ENCODE measurements at places on chromosomes 3 and 15.

GRCh38 chr15:42364529-42364928 lies 5.2 kb downstream of the CAPN3 start:
- DNase-seq: no peak

GRCh38 chr3:114928989-114929640 lies 218.0 kb downstream of the ZBTB20 start:
- no peak for DNase-seq

- DNase-seq: no peak
Measured at GRCh38 chr3:114406922-114407321, 113.1 kb downstream of the TIGIT start.

DNA sequence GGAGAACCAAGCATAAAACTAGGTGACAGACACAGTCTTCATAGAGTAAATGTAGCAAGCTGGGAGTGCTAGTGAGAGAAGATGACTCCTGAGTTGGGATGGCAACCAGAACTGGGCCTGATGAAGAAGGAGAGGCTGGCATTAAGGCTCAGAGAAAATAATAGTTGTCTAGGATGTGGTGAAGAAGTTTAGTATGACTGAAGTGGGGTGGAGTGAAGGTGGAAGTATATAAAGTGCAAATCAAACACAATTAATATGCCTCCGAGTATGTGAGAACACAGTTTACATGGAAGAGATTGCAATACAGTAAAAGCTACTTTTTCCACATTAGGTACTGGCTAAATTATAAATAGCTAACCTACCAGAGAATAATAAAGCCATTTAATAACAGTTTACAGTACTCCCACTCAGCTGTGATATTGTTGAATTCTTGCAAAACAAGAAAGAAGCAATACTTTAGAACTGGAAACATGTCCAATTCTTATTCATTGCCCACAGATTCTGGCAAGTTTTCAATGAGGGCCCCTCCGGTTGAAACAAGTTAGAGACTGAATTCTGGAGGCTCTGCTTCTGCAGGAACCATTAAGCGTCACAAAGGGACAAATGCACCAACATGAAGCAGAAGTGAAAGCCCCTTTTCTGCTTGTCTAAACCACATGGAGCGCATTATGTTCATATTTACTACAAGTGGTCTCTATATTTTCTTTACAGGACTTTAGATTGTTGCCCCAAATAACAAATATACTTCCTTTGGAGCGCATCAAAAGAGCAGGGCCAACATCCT lies 243.7 kb downstream of the SLC9A9 start:
- DNase-seq: no peak

GRCh38 chr3:152811974-152812760 lies 22.8 kb upstream of the P2RY1 start:
- no peak for DNase-seq
